ENCODE measurements at places on chromosomes 6 and 20. TPM values are rescaled to one million over a fixed set of nuclear protein-coding genes. Genes with fewer than 3 reads are reported as not detected.
A peak's percentile ranks its signal among the peaks of the same experiment; 100 is the strongest.

Gene TREML2
- 8.2 TPM for total RNA-seq

DNA sequence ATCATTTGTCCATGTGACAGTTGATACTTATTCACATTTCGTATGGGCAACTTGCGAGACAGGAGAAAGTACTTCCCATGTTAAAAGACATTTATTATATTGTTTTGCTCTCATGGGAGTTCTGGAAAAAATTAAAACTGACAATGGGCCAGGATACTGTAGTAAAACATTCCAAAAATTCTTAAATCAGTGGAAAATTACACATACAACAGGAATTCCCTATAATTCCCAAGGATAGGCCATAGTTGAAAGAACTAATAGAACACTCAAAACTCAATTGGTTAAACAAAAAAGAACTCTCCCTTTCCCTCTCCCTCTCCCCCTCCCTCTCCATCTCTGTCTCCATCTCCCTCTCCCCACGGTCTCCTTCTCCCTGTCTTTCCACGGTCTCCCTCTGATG lies 19.4 kb upstream of the EIF2S2 start:
- DNase-seq, result no peak

GRCh38 chr20:62019144-62019805 lies 46.4 kb downstream of the TAF4 start:
- no peak for DNase-seq

- DNase-seq, result peak; percentile 45
Observed at GRCh38 chr6:34792605-34793500, 970 bp downstream of the BLTP3A start.

Gene SLC13A3
- total RNA-seq, result not detected
